ENCODE measurements at places on chromosomes 16 and 17.
A peak's percentile ranks its signal among the peaks of the same experiment; 100 is the strongest.

GRCh38 chr17:48074322-48075081 is 26.3 kb downstream of the NFE2L1 start:
- DNase-seq, result peak; percentile 69

DNA sequence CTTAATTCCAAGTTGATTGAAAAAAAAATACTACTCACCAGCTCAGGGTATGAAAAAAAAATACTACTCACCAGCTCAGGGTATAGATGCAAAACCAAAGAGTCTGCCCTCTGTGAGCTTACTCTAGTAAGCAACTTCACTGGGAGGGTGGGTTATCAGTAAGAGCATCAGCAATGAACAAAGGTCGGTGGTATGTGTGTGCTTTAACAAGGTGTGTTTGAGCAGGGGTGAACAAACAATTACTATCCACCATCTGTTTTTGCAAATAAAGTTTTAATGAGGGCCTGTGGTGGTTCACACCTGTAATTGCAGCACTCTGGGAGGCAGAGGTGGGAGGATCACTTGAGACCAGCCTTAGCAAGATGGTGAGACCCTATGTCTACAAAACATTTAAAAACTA is 20.0 kb downstream of the NUFIP2 start:
- no peak for DNase-seq

- no peak for DNase-seq
Observed at GRCh38 chr17:50491505-50491904, 12.8 kb downstream of the RSAD1 start.

DNA sequence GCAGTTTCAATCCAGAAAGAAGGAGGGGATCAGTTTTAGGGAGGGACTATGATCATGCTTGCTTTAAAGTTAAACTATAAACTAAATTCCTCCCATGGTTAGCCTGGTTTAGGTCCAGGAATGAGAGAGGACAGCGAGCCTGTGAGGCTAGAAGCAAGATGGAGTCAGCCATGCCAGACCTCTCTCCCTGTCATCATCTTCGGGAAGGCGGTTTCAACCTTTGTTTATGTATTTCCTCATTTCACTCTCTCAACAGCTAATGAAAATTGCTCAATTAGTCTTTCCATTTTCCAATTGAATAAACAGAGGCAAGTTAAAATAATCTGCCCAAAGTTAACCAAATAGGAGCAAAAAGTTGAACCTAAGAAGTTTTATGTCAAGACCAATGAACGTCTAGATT is 201.5 kb downstream of the KCNJ2 start:
- DNase-seq, result no peak

DNA sequence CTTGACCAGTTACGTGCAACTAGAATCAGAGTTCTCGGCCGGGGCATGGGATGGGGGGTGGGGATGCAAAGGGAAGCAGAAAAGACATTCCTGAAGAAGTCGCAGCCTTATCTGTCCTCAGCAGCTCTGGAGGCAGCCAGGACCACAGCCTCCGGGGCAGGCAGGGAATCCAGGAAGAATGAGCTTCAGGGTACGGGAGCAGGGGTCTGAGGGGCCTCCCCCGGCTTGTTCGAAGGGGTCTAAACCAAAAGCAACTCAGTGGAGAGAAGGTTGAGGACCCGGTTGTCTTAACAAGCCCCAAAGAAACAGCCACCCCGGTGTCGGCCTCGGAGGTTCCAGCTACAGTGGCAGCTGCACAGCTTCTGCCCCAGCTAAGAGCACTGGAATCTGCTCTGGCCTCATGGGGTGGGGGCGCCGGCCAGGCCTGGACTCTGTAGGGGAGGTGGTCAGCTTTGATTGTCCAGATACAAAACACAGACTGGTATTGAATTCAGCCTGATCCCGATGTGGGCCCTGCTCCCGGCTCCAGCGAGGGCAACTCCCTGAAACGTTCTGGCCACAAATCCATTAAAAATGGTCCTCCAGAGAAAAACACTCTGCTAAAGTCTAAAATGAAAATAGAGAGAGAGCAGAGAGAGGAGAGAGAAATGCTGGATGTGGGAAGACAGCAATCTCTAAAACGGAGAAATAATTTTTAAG is 7.7 kb downstream of the HOXB4 start:
- no peak for DNase-seq
